Myocyte (in vitro differentiated cells): ENCODE measurements at places on chromosomes 1 and 21. TPM values are rescaled to one million over a fixed set of nuclear protein-coding genes. Genes with fewer than 3 reads are reported as not detected.

The PCBP3 gene
- 1.5 and 1.7 TPM in 2 replicates for total RNA-seq

- DNase-seq: no peak
These were observed 33.1 kb upstream of the ETS2 start for GRCh38 chr21:38772646-38773045.

DNA sequence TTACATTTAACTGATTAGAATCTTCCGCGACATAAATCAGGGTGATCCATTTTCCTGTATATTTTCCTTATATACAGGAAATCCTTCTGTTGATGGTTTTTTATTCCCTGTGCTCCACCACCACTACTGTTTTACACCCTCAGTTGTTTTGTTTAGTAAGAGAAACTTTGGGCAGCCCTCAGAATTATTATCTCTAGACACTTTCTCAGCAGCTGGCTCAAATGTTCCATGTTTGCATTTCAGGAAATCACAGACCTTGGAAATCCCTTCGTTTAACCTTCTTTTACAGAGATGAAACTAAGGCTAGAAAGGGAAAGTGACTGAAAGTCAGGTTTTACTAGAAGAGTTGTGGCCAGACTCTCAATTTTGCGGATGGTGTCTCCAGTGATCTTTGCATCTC, 15.2 kb downstream of the ZNF697 start:
- no peak for DNase-seq

The FNDC10 gene
- total RNA-seq: 1.0 and 3.5 TPM in 2 replicates

The NPR1 gene
- not detected in 2 replicates for total RNA-seq

DNA sequence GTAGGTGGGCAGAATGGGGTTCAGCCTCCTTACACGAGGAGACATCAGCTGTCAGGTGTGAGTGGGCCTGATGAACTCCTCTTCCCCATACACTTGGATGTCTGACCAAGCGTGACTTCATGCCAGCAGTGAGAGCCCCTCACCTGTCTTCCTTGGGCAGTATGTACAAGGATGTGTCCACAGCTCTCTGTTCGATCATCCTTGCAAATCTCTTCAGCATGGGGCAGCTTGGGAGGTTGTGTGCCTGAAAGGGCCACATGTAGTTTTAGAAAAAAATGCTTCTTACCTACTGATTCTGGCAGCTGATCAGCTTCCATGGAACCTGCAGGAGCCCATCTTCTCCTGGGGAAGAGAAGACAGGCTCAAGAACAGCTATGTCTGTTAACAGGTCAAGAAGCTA, 18.0 kb downstream of the ACP6 start:
- no peak for DNase-seq

GRCh38 chr1:36590771-36591170, 108.1 kb upstream of the CSF3R start:
- DNase-seq: no peak

The LCE2C gene
- not detected in 2 replicates for total RNA-seq

The GRHL3 gene
- total RNA-seq: not detected in 2 replicates

GRCh38 chr1:156433602-156434001, 64.6 kb downstream of the RHBG start:
- DNase-seq: no peak

The IGFN1 gene
- 0.26 and 0.29 TPM in 2 replicates for total RNA-seq

- DNase-seq: peak; percentile 29
These were observed 1.4 kb downstream of the EIF4G3 start for GRCh38 chr1:21175324-21175669.

DNA sequence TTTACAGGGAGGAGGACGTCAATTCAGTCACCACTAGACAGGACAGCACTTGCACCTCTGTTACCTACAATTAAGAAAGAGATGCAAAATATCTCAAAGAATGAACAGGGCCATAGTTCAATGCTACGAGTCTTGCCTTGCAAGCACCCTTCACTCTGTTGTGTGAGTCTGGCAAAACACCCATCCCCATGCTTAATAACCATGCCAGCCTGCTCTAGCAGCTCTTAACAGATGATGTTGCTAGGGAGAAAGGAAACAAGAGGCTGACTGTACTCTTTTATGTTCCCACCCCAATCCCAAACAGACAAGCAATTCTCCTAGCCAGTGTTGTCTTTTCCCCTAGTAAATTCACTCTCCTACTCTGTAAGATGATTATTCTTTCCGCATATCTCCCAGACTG, 5.3 kb downstream of the CBR1 start:
- no peak for DNase-seq

GRCh38 chr1:39926343-39926793, 24.7 kb upstream of the MYCL start:
- no peak for DNase-seq

The PLA2G2D gene
- not detected in 2 replicates for total RNA-seq

The DCDC2B gene
- 0.11 TPM in 1 of 2 replicates, not detected in the other for total RNA-seq

GRCh38 chr21:27314131-27314530, 347.2 kb upstream of the ADAMTS5 start:
- DNase-seq: peak; percentile 33

DNA sequence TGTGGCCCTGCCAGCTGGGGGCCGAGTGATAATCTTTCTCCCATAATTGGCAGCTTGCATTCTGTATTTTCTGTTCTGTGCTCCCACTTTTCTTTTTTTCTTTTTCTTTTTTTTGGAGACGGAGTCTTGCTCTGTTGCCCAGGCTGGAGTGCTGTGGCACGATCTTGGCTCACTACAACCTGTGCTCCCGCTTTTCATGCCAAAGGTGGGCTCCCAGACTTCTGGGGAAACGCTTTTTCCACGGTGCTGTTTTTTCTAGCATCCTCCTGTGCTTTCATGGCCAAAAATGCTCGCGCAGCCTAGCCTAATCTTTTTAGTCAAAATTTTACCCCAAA, 585 bp upstream of the AHCTF1 start:
- no peak for DNase-seq

DNA sequence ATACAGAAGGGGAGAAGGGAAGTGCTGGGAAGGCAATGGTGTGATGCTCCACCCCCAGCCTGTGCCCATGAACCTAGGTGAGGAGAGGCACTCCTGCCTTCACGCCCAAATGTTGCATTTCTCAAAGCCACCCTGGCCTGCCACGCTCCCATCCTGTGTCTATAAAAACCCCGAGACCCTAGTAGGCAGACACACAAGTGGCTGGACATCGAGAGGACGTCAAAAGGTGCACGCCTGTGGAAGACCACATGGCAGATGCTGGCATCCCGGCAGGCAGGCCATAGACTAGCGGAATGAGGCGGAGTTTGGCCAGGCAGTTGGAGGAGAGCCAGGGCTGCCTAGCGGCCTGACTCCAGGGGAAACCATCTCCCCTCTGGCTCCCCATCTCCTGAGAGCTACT, 1168.5 kb upstream of the ADGRL2 start:
- no peak for DNase-seq

The RAB29 gene
- 23.6 and 24.8 TPM in 2 replicates for total RNA-seq

DNA sequence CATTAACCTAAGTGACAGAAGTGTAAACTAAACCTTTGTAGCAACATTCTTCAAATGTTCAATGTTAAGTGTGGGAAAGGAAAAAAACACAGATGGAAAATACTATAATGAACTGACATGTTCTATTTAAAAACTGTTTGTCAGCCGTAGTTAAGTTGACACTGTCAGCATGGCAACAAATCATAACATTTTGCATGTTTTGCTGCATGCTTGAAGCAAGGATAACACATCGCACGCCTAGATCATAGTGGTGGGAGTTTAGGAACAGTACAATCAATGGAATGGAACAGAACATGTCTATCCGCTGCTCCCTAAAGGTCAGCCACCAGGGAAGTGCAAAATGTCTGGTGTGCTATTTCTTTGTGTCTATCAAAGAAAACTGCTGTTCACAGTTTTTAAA, 62.5 kb upstream of the ESRRG start:
- no peak for DNase-seq

The SYT14 gene
- total RNA-seq: 6.8 and 11.3 TPM in 2 replicates

- no peak for DNase-seq
These were observed 2.6 kb downstream of the VSIG8 start for GRCh38 chr1:159859767-159860322.

The NUDT4B gene
- 39.2 and 64.9 TPM in 2 replicates for total RNA-seq
